ENCODE measurements at places on chromosomes 6 and 20. TPM values are rescaled to one million over a fixed set of nuclear protein-coding genes. Genes with fewer than 3 reads are reported as not detected.

Gene DPPA5
- not detected for total RNA-seq

Gene DNAAF9
- total RNA-seq: 7.7 TPM

Gene HLA-DRB1
- total RNA-seq: 559 TPM

Gene ISM1
- total RNA-seq: not detected

Gene DCDC2
- total RNA-seq: not detected

Gene TRIM10
- total RNA-seq: not detected

Gene ENTPD6
- 64.4 TPM for total RNA-seq

Gene MACROD2
- total RNA-seq: 5.3 TPM

Gene CRISP2
- total RNA-seq: not detected

Gene ZSCAN26
- 31.8 TPM for total RNA-seq

Gene CGA
- total RNA-seq: not detected

Gene SAMD5
- total RNA-seq: not detected

Gene CFAP206
- not detected for total RNA-seq

Gene TBX18
- total RNA-seq: not detected

Gene ADAM33
- not detected for total RNA-seq

Gene CAGE1
- total RNA-seq: 0.32 TPM

Gene MUC21
- not detected for total RNA-seq

Gene MCHR2
- not detected for total RNA-seq

Gene NOTCH4
- 10.3 TPM for total RNA-seq

Gene GNRH2
- total RNA-seq: 2.5 TPM

Gene KHDC1L
- not detected for total RNA-seq

Gene LGSN
- total RNA-seq: not detected

Gene PI16
- 1.1 TPM for total RNA-seq

Gene SRXN1
- 4.5 TPM for total RNA-seq

Gene HLA-A
- 1,607 TPM for total RNA-seq

Gene MOCS1
- 0.15 TPM for total RNA-seq

Gene SUMO4
- total RNA-seq: 9.5 TPM

Gene CNR1
- 20.4 TPM for total RNA-seq

Gene CALHM4
- total RNA-seq: not detected

Gene PGC
- not detected for total RNA-seq

Gene MSH5
- total RNA-seq: 49.9 TPM

Gene AIF1
- total RNA-seq: 1.5 TPM

Gene NKX2-4
- not detected for total RNA-seq

Gene ULBP3
- total RNA-seq: 0.69 TPM
